Bladder microvascular endothelial cell (primary cell): ENCODE measurements at places on chromosomes 3 and 15. TPM values are rescaled to one million over a fixed set of nuclear protein-coding genes. Genes with fewer than 3 reads are reported as not detected.

CEMIP gene
- total RNA-seq: 0.32 and 0.50 TPM in 2 replicates

ARL6 gene
- 4.7 and 5.0 TPM in 2 replicates for total RNA-seq

GOLGA8T gene
- total RNA-seq: 0.13 TPM in 1 of 2 replicates, not detected in the other

SELENOS gene
- total RNA-seq: 47.4 and 66.5 TPM in 2 replicates

GATM gene
- total RNA-seq: 0.49 TPM in 1 of 2 replicates, not detected in the other

CADM2 gene
- not detected in 2 replicates for total RNA-seq

GAP43 gene
- not detected in 2 replicates for total RNA-seq

ADCY5 gene
- total RNA-seq: 0.06 TPM in 1 of 2 replicates, not detected in the other

KIF7 gene
- total RNA-seq: 0.81 and 2.3 TPM in 2 replicates

FHIT gene
- 0.16 and 1.6 TPM in 2 replicates for total RNA-seq

FETUB gene
- total RNA-seq: not detected in 2 replicates

C3orf80 gene
- not detected in 2 replicates for total RNA-seq

ST6GAL1 gene
- 40.3 and 84.1 TPM in 2 replicates for total RNA-seq

MUSTN1 gene
- not detected in 2 replicates for total RNA-seq

THSD4 gene
- total RNA-seq: 7.8 and 71.1 TPM in 2 replicates
